ENCODE measurements at places on chromosomes 3 and 15. TPM values are rescaled to one million over a fixed set of nuclear protein-coding genes. Genes with fewer than 3 reads are reported as not detected.

The PLAAT1 gene
- not detected for total RNA-seq

The P2RY1 gene
- 0.29 TPM for total RNA-seq

The ZNF860 gene
- total RNA-seq = 7.9 TPM

The XCR1 gene
- not detected for total RNA-seq

DNA sequence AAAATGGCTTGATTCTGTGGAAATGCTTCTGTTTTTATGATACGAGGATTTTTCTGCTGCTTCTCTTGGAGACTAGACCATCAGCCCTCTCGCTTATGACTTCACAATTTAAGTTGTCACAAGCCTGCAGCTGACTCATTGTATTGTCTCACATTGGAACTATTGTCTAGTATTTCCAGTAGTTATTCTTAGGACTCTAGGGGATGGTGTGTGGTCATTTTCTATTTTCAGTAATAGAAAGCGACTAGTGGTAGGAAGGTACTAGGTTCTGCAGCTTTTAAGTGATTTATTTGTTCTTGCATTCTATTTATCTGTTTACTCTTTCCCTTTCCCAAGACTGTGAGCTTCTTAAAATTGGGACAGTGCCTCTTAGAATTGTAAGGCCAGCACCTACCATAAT lies 66.3 kb upstream of the CRTC3 start:
- H3K27me3 ChIP-seq = no peaks in the 10 kb centered on the region
- DNase-seq = peak; percentile 22
- no peak overlapping the region for H3K4me3 ChIP-seq
- H3K27ac ChIP-seq = no peak overlapping the region

DNA sequence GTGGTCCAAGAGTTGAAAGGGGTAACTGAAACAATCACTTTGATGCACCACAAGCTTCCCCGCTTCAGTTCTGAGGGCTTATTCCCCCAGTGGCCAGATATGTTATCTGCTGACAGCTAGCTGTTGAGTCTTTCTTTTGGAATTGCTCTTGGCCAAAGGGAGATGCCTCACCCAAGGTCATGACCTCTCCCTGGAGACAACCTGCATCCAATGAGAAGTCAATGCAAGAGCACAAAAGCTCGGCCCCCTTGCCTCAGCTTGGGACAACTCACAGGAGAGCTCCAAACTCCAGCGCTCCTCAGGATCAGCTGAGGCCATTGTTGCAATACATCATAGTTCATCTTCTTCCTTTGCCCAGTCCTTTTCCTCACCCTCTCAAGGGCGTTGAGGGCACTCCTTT lies 31.0 kb upstream of the THBS1 start:
- no peaks in the 10 kb centered on the region for H3K36me3 ChIP-seq
- H3K4me3 ChIP-seq = no peak overlapping the region
- H3K27me3 ChIP-seq = no peaks in the 10 kb centered on the region
- H3K27ac ChIP-seq = no peak overlapping the region
- no peaks in the 10 kb centered on the region for H3K4me1 ChIP-seq

DNA sequence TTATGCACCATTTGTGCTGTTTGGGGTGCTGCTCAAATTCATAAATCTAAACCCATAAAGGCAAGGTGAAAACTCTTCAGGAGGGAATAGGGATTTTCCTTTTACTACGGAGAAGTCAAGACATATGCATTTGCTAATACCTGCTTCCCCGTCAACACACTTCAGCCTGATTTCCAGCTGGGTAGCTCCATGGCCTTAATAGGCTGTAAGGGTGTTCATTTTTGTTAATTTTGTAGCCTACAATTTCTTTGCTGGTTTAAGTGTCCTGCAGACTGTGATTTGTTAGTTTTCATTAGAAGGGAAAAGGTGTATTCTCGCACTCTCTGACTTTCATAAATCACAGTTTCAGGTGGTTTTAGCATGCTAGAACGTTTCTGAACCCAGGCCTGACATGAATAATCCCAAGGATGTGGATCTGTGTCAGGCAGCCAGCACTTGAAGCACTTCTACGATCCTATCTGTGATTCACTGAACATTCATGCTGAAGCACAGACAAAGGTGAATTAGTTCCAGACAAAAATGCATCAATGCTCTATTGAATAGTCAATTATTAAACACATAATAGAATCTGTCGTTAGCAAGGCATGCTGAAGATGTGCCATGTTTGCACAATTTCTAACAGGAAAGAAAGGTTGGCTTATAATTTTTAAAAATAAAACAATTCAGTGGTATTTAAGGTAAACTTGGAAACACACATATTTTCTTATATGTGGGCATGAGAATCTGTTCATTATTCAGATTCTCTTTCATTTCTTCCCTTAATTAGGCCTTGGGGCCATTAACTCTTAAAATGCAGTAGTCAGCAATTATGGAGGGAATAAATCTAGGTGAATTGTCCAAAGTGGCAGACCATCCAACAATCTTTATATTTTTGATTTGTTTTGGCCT lies 17.9 kb upstream of the NMNAT3 start:
- no peak overlapping the region for H3K4me3 ChIP-seq
- H3K27me3 ChIP-seq = no peaks in the 10 kb centered on the region

GRCh38 chr15:82538961-82539690 lies 1.1 kb downstream of the RPS17 start:
- H3K27ac ChIP-seq = no peak overlapping the region
- H3K4me1 ChIP-seq = peaks cover 14% of the 10 kb centered on the region
- no peaks in the 10 kb centered on the region for H3K27me3 ChIP-seq
- DNase-seq = no peak

- no peaks in the 10 kb centered on the region for H3K27me3 ChIP-seq
- peak overlapping the region; percentile 16 for H3K4me3 ChIP-seq
- H3K4me1 ChIP-seq = peaks cover 16% of the 10 kb centered on the region
- peak; percentile 82 for DNase-seq
- peak overlapping the region; percentile 70 for H3K27ac ChIP-seq
These were observed 9.8 kb downstream of the LARS2 start for GRCh38 chr3:45398178-45398577.
